GM12865 (cell line): ENCODE measurements at places on chromosomes 2 and 18.

GRCh38 chr2:50448556-50448955, 583.4 kb downstream of the NRXN1 start:
- DNase-seq: no peak

GRCh38 chr2:180443888-180444287, 436.8 kb upstream of the CWC22 start:
- no peak for DNase-seq

DNA sequence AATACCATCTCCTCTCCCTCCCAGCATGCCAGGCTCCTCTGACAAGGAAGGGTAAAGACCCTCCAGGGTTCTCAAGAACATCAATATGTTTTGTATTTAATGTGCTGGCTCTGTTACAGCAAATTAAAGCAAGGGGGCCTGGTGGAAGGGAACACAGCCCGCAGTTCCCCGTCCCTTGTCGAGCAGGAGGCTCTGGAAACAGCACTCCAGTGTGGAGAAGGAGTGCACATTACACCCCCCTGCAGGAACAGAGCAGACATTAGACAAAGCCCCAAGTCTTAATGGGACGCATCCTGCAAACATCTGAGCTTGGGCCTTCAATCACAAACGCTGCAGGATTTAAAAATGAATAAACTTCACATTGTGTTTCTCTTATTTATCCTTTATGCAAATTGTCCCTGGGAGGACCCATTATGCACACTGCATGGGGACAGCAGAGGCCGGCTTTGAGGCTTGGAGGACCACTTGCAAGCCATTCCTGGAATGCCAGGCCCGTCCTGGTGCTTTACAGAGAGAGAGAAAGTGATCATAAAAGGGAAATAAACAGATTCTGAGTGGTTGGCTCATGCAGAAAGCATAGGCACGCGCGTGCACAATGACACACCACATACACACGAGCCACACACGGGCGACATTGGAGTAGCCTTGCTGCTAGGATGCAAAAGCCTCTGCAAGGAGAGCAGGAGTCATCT, 328.7 kb downstream of the SMAD2 start:
- DNase-seq: no peak

DNA sequence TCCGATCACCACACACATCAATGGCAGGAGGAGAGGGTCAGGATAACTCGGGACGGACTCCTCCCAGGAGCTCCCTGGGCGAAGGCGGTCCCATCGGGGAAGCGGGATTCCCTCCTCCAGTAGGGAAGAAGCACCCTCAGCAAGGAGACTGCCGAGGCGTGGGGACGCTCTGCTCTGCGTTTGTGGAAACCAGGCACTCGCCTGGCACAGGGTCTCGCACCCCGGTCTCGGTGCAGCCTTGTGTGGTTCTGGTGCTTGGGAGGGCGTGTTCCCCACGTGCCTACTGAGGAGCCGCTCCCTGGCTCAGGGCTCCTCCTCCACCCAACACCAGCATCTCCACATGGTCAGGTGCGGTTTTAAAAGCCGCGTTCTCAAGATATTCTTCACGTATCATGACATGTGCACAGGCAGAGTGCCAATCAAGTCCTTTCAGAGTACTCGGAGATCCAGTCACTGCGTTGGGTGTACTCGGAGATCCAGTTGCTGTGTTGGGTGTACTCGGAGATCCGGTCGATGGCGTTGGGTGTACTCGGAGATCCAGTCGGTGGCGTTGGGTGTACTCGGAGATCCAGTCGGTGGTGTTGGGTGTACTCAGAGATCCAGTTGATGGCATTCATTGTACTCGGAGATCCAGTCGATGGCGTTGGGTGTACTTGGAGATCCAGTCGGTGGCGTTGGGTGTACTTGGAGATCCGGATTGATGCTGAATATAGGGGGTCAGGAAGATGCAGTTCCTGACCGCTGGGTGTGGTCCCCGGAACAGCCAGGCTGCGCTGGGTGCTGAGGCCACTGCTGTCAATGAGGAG, 117.5 kb downstream of the RTP5 start:
- no peak for DNase-seq

GRCh38 chr2:44549099-44549471, 187.3 kb downstream of the CAMKMT start:
- no peak for DNase-seq

DNA sequence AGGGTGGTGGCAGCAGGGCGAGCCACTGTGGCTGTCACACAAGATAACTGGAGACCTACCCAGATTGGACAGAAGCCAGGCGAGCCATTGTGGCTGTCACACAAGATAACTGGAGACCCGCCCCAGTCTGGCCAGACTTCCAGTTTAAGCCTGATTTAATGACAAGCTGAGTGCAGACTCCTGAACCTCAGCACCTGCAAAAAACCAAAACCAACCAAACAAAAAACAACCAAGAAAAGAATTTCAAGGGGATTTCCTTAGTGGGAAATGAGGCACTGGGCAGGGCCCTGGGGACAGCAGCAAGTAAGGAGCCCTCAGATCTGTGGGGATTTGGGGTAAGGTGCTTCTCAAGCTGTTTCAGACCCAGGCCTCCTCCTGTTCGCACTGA, 95.2 kb upstream of the BOD1L2 start:
- DNase-seq: peak; percentile 70

GRCh38 chr2:24834733-24835395, 41.6 kb downstream of the CENPO start:
- DNase-seq: no peak
